ENCODE measurements at places on chromosomes 4 and X. TPM values are rescaled to one million over a fixed set of nuclear protein-coding genes. Genes with fewer than 3 reads are reported as not detected.

DNA sequence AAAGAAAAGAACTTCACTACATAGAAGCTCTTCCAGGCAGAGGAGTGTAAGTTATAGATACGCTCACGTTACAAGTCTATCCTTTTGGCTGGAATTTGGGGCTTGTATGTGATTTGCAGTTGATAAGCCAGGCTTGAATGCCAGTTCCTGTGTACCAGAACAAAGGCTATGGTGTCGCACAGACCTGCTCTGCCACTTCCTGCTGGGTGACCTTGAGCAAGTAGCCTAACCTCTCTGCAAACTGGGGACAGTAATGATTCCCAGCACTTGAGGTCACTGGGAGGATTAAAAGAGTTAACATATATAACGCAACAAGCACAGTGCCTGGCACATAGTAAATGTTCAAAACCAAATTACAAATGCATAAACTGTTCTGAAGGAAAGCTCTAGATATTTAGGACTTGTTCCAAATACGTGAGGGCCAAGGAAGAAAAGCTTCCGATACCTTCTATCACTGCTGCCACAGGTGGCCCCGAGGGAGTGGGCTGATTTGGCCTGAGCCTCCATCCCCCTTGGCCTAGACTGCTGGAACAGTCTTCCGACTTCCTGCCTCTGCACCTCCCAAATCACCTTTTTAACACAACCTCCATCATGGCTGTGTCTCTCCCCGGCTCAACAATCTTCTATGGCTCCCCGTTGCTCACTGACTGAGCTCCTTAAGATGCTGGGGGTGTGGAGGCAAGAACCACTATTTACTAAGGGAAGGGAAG is 1.3 kb upstream of the SOWAHD start:
- no peak for DNase-seq

DNA sequence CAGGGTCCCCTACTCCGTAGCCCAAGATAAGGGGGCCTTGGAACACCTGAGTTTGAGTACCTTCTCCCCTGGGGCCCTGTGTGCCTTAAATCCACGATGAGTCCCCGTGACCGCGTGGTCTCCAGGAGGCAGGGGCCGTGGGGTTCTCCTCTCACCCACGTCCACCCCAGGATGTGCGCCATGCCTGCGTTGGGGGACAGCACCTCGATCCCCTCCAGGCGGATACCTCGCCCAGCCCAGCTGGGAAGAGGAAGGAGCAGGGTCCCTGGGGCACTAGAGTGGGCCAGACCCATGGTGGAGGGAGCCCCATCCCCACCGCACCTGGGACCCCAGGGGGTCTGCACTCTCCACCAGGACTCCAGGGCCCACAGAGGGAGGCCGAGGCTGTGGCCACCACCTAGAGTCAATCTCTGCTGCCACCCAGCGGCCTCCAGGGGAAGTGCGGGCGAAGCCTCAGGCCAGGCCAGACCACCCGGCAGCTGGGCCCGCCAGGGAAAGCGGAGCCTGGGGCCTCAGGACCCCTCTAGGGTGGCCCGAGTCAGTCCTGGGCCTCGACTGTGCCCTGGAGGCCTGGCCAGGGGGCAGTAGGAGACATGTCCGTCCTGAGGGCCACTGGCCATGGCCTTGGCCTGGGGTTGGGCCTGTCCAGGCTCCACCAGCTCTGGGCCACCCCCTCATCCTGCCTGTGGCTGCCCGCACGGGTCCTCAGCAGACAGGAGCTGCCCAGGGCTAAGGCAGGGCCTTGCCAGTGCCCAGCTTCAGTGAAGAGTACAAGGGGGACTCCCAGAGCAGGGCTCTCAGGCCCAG is 55.0 kb downstream of the FAM53A start:
- DNase-seq, result no peak

GRCh38 chr4:79381161-79381560 is 26.9 kb downstream of the GK2 start:
- no peak for DNase-seq

DNA sequence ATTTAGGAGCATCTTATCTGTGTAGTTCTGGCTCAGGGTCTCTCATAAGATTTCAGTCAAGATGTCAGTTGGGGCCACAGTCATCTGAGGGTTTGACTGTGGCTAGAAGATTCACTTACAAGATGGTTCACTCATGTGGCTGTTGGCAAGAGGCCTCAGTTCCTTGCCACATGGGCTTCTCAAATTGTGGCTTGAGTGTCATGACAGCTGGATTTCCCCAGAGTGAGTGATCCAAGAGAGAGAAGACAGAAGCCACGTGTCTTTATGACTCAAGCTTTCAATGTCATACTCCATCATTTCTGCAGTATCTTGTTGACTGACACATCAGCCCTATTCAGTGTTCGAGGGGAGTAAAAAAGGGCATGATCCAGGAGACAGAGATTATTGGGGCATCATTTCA is 131.3 kb upstream of the AP1S2 start:
- DNase-seq, result no peak

DNA sequence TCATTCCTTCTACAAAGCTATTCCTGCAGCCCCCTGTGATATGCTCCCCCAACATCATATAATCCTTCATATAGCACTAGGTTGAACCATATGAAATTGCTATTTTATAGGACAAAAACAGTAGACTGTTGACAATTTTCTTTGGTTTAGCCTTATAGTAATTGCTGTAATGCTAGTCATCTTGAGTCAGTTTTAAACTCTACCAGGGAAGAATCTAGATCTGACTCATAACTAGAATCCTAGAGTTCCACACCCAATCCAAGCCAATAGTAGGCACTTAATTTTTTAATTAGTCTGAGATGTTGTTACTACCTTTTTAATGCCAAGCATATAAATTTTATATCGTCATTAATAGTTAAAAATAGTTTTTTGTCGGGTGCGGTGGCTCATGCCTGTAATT is 136.8 kb downstream of the CHRNA9 start:
- DNase-seq, result no peak

Gene SMIM31
- total RNA-seq, result not detected

Gene CENPVL3
- total RNA-seq, result 0.23 TPM
